Vagina (tissue), 2 donors: ENCODE measurements at places on chromosomes 4 and X.

- DNase-seq, result no peak
Measured at GRCh38 chr4:126209147-126209546, 894.4 kb downstream of the FAT4 start.

DNA sequence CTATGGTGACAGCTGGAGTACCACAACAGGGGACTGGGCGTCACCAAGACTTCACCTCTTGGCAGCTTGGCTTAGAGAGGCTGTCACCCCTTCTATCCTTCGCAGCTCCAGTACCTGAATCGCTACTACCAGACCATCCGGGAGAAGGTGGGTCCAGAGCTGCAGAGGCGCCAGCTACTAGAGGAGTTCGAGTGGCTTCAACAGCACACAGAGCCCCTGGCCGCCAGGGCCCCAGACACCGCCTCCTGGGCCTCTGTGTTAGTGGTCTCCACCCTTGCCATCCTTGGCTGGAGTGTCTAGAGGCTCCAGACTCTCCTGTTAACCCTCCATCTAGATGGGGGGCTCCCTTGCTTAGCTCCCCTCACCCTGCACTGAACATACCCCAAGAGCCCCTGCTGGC lies 11.6 kb upstream of the SASH3 start:
- DNase-seq, result no peak

- no peak for DNase-seq
Measured at GRCh38 chr4:53012738-53013137, 150.6 kb downstream of the RASL11B start.

DNA sequence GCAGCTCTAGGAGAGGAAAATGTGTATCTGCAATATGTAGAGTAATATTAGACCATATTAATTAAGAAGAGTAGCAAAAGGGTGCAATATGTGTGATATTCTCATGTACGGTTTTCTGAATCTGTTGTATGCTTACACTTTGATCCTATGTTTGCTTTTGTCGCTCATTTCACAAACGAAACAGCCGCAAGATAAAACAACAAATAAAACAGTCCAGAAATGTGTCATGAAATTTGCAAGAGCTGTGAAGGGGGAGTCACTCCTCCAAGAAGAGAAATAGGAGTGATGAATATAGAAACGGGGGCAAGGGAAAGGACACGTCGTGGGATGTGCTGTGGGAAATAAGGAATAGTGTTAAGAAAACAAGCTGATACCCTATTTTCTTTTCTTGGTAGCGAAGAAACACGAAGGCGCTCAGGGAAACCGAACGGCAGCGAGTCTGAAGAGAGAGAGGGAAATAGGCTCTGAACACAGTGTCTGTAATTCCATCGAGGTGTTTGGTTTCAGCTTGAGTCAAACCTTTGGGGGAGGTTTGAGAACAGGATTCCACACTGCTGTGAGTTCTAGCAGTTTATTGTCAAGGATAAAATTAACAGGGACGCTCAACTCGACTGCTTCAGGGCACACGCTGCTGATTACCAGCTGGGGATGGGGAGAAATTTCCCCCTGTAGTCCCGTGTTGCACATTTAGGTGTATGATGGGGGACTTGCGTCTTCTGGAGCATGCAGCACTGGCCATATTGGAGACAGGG lies 595.6 kb upstream of the TENM3 start:
- no peak for DNase-seq

- DNase-seq, result no peak
Measured at GRCh38 chrX:131791608-131792355, 231.3 kb upstream of the STK26 start.

DNA sequence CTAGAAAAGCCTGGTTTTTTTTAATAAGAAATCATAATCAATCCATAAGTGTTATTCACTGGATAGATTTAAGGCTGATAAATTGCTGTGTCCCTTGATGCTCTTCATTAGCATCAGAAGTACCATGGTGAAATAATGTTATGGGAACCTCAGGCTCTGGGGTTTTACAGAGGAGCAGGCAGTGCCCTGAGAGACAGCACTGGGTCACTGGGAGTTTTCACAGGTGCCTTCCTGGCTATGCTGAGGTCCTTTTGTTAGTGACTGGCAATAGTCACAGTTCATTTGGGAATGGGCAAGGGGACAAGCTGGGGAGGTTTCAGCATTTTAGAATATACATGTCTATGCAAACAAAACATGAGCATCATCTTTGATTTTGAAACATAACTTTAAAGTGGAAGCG lies 38.6 kb downstream of the ANK2 start:
- DNase-seq, result no peak

GRCh38 chr4:64614276-64614675 lies 205.0 kb upstream of the TECRL start:
- DNase-seq, result no peak

- peak; percentile 60 for DNase-seq
Measured at GRCh38 chr4:4424499-4425115, 37.7 kb downstream of the NSG1 start.

GRCh38 chrX:72130762-72131250 lies 909 bp downstream of the RTL5 start:
- peak; percentile 79 for DNase-seq

DNA sequence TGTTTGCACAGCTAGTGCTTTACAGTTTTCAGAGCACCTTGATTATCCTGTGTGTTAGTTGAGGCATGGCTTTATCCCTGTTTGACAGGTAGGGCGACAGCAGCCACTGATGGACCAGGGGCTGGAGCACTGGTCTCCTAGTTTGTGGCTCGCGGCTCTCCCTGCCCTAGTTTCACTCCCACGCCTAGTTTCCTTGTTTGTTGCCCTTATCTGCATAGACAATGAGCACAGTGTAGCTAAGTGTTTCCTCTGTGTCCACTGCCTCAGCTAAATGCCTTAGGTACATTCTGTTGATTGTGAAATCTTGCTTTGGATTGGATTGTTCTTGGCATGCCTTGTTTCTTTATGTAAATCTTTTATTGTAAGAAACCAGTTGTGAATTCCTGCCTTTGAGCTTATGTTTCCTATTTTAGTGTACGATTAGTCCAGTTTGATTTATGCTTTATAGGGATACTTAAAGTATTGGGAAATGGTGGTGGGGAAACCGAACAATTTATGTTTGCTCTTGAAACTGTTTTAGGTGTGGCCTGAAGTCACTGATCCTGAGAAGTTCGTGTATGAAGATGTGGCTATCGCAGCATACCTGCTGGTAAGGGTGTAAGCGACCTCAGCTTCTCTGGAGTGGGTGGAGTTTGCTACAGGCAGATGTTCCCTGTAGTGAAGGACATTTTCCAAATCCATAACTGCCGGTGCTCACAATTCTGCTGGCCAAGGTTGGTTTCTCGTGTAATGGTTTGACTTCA lies 11.0 kb downstream of the TRMT44 start:
- no peak for DNase-seq

GRCh38 chr4:61485056-61485455 lies 284.9 kb downstream of the ADGRL3 start:
- DNase-seq, result no peak

- no peak for DNase-seq
Measured at GRCh38 chr4:118729287-118730286, 44.4 kb downstream of the METTL14 start.
